Placental pericyte (primary cell): ENCODE measurements at places on chromosomes 6 and 20. TPM values are rescaled to one million over a fixed set of nuclear protein-coding genes. Genes with fewer than 3 reads are reported as not detected.

Gene HLA-C
- total RNA-seq, result 112 and 321 TPM in 2 replicates

Gene KCNK16
- total RNA-seq, result not detected in 2 replicates

Gene TNFRSF21
- total RNA-seq, result 76.2 and 176 TPM in 2 replicates

Gene EPHA7
- under 0.01 and 1.9 TPM in 2 replicates for total RNA-seq

Gene TMEM74B
- total RNA-seq, result not detected in 2 replicates

Gene MLN
- not detected in 2 replicates for total RNA-seq

Gene KCNB1
- total RNA-seq, result under 0.01 TPM in 1 of 2 replicates, not detected in the other

Gene LTA
- not detected in 2 replicates for total RNA-seq

Gene FLRT3
- total RNA-seq, result 4.4 and 43.1 TPM in 2 replicates

Gene LY6G6F
- not detected in 2 replicates for total RNA-seq

Gene NKAPL
- total RNA-seq, result 1.1 and 1.5 TPM in 2 replicates

Gene TBPL1
- 7.9 and 19.5 TPM in 2 replicates for total RNA-seq

Gene HLA-DQB1
- 0.43 TPM in 1 of 2 replicates, not detected in the other for total RNA-seq

Gene IRAK1BP1
- 2.0 and 3.6 TPM in 2 replicates for total RNA-seq

Gene TUBB2A
- total RNA-seq, result 20.4 and 171 TPM in 2 replicates
